Hepatic stellate cell (primary cell): ENCODE measurements at places on chromosomes 11 and 22.

DNA sequence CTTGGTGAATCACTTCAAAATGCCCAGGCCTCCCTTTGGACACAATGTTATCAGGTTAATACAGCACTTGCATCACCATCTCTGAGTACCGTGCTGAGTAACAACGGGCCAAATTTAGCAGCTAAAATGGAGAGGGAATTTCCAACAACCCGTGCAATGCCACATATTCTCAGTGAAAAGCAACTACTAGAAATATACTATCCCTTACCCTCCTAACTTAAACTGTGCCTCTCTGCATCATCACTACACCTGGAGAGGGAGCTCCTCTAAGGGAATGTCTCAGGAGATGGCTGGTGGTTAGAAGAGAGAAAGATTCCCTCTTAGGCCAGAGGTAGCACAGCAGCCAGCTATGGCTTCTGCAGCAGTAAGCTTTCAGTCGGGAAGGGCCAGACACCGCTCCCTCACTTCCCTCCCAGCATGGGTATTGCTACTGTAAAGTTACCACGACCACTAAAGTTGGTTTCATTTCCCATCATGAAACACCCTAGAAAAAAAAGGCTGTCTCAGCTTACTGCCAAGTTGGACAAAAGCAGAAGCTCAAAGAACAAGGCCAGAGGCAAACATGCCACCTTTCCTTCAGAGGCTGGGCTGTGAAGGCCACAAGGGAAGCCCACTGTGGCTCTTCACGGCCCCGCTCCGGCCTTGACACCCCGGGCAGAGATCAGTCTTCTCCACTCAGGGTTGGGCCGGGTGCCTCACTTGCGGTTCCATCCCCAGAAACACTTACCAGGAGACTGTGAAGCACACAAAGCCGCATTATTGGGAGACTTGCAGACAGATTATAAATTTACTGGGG, 3.9 kb downstream of the MAML2 start:
- DNase-seq = no peak

DNA sequence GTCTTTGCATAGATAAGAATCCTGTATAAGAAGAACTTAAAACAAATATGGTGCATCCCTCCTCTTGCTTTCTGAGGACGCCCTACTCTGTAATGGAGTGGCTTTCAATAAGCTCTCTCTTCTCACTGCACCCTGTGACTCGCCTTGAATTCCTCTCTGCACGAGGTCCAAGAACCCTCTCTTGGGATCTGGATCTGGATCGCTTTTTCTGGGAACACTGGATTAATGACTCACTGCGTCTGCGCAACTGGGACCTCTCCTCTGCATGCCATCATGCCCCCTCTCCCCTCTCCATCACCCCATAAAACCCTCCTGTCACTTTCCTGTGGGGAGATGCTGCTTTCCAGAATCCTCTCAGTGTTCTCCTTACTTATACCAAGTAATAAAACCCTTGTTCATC, 15.1 kb upstream of the CABP2 start:
- DNase-seq = no peak

DNA sequence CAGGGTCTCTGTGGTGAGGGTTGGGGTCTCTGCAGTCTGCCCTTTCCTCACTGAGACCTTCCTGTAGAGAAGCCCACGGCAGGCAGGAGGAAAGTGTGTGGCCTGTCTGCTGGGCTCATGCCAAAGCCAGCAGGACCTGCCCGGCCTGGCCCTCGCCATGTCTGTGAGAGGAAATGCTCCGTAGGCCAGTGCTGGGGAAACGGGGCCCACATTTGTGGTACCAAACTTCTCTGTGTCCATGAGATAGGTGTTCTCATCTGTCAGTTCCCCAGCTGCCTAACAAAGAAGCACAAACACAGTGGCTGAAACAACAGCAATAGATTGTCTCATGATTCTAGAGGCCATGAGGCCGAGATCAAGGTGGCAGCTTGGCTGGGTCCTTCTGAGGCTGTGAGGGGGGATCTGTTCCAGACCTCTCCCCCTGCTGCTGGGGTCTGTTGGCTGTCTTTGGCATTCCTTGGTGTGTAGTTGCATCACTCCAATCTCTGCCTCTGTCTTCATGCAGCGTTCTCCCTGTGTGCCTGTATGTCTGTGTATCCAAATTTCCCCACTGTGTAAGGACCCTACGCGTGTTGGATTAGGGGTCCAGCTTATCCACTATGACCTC, 772.5 kb downstream of the TBC1D22A start:
- DNase-seq = no peak

DNA sequence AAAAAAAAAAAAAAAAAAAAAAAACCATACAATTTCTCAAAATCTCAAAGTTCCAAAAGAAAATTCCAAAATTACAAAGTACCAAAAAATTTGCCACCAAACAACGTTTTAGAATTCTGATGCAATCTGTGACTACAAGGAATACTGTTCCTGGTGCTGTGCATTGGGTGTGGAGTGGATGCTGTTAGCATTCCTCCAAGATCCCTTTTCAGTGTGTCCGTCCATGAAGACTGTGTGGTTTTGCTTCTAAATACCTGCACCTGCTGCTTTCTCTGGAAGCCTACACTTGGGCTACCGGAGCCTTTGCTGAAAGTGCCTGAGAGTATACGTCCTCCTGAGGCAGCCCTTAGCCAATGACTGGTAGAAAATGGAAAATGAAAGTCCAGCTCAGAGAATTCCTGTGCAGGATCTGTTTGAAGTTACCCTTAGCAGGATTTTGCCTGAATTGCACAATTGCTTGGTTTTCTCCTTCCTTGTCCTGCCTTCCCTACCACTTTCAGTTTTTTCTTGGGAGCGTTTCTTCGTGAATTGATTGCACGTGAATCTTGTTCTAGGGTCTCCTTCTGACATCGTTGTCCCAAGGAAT, 140.8 kb downstream of the TRPC6 start:
- no peak for DNase-seq

GRCh38 chr11:120854988-120855387, 168.9 kb upstream of the TBCEL start:
- no peak for DNase-seq

DNA sequence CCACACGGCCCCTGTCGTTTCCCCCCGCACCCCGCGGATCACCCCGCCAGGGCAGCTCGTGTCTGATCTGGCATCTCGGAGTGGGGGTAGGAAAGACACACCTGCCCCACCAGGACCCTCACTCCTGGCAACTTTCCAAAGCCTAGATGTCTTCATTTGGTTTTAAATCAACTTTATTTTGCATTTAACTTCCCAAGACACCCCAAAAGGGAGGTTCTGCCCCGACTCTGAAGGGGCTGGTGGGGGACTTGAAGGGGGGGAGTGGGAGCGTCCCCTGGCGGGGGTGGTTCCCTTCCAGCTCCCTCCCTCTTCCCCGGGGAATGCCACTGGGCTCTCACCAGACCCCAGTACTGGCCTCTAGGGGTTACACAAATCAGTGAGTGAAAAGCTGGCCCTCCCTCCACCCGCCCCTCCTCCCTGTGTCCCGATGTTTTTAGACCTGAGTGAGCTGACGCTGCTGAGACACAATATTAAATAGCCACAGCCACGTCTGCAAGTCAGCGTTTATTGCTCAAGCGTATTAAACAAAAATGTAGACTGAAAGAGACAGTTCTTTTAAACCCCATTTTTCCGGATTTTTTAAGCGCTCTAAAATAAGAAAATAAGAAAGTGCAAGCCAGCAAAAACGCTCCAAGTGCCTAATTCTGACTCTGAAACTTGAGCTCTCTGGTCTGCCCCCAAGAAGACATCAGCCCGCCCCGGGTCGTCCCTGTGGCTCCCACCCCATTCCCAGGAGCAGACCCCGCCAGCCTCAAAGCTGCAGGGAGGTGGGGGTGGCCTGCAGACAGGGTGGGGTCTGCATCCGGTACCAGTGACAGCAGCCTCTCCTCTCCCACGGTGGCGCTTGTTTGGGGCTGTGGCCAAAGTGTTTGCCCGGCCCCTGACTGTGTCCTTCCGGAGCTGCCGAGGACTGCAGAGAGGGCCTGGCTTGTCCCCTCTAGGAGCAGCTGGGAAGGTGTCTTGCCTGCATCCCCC, 1.1 kb upstream of the TTLL8 start:
- peak; percentile 74 for DNase-seq

GRCh38 chr11:118180300-118180703, 3.9 kb upstream of the SCN2B start:
- DNase-seq = no peak

DNA sequence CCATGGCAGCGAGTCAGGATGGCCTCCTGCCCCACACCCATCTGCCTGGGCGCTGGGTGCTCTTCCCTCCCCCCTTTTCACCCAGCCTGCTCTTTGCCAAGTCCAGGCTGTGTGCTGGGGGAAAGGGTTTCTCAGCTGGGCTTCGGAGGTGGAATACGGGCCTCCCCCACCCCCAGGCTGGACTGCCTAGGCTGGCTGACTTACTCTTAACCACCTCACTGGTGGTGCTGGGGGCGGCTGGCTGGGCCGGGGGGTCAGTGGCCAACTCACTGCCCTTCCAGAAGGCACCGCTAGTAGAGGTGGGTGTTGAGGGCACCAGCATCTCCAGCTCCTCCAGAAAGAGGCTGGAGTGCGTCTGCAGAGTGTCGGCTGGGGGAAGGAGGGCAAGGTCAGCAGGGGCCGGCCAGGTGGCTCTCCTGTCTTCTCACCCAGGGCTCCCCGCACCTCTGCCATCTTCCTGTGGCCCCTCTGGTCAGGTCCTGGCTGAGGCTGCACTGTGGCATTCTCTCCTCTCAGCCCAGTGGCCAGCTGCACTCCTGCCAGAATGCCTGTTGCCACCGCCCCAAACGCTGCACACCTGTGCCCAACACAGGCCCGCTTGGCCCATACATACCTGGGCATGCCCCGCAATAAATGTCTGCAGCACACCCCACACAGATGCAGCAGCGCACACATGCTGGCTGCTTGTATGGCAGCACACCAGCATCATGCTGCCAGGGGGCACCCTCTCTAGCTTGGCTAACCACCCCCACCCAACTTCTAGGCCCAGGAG, 9.7 kb downstream of the PITPNM1 start:
- DNase-seq = no peak

DNA sequence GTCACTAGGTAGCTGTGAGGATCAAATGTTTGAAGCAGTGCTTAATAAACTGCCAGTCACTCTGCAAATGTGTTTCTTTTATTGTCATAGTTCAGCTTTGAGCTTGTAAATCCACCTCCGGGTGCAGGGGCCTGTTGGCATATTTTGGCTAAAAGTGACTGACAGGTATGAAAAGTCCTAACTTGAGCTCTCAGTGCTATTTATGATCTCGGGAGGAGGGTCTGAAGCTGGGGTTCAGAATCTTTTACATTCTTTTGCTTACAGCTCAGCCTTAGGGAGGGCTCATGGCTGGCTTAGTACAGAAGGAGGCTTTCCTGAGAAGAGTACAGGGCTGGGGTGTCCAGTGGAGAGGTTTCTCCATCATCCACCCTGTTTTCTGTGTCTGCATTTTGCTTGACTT, 1.5 kb downstream of the ASPHD2 start:
- DNase-seq = no peak

DNA sequence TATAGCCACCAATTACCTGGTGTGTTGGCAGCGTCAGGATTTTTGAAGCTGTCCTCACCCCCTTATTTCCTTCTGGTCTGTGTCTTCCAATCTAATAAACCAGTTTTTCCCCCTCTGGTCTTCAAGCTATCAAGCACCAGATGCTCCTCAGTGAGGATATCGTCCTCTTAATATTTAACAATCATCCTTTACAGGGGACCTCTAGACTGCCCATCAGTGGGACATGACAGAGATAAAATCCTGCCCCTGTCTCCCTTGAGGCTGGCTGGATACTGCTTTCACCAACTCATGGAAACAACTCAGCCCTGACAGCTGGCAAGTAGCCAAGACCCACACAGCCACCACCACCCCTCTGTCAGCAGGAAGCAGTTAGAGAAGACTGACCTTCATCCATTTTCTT, 421.0 kb upstream of the API5 start:
- DNase-seq = no peak

DNA sequence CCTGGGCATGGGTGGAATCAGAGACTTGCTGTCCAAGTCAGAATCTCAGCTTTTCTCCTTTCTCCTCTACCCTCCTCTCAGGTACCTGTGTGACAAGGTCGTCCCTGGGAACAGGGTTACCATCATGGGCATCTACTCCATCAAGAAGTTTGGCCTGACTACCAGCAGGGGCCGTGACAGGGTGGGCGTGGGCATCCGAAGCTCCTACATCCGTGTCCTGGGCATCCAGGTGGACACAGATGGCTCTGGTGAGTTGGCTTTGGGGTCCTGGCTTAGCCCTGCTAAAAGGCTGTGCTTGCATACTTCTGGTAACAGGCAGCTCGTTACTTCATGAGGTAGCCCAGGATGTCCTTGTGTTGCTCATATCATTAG, 10.7 kb downstream of the MCM5 start:
- no peak for DNase-seq

GRCh38 chr11:58639103-58639502, 16.6 kb downstream of the CNTF start:
- DNase-seq = no peak

GRCh38 chr11:125072218-125072960, 9.3 kb downstream of the SLC37A2 start:
- no peak for DNase-seq

DNA sequence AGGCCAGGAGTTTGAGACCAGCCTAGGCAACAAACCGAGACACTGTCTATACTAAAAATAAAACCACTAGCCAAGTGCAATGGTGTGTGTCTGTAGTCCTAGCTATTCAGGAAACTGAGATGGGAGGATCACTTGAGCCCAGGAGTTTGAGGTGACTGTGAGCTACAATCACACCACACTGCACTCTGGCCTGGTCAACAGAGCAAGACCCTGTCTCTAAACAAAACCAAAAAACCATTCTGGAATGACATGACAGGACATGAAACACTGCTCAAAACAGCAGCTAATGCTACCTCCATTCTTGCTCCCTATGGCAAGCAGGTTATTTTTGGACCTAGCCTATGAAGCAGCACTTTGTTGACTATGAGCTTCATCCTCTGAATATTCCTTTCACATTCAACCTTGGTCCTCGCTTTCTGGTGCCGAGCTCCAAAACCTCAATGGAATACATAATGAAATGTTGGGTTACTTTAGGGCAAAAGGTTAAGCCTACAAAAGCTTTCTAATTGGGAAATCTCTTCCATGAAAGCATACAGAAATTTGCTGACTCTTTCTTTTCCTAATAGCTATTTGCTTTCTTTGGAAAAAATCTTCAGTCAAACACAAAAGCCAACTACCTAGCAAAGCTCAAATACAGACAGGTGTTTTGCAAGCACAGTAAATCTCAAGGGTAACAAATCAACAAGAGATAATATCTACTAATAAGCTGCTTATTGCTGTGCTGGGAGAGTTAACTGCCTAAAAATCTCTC, 21.1 kb downstream of the SIK3 start:
- DNase-seq = no peak

GRCh38 chr11:91952056-91952455, 272.6 kb upstream of the FAT3 start:
- no peak for DNase-seq

DNA sequence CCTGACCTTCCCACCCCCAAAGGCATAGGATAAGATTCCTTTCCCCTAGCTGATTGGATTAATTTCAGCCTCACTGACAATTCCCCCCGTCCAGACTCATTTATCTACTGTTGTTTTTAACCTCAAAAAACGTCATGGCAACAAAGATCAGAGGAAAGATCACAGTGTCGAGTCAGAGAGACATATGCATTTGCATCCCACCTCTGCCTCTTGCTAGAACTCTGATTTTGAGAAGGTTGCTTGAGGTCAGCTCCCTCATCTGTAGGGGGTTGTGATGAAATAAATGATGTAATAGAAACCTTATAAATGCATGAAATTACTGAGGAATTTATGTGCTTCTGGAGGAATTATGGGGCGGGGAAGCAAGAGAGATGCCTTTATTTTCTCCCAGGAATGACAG, 53.3 kb upstream of the SYN3 start:
- no peak for DNase-seq
